ENCODE measurements at places on chromosomes 5 and 9.

GRCh38 chr5:132011622-132012343, at the start of gene ACSL6:
Gene ACSL6, minus strand, starts transcription at chr5:132011658. Its CDS starts 105 bp downstream, at chr5:132011553.
- DNase-seq: no peak

- peak; percentile 51 for DNase-seq
Measured at GRCh38 chr9:76136986-76137385, 246.5 kb downstream of the PCSK5 start.

- no peak for DNase-seq
Measured at GRCh38 chr5:14665101-14665822, 744 bp downstream of the OTULIN start.

DNA sequence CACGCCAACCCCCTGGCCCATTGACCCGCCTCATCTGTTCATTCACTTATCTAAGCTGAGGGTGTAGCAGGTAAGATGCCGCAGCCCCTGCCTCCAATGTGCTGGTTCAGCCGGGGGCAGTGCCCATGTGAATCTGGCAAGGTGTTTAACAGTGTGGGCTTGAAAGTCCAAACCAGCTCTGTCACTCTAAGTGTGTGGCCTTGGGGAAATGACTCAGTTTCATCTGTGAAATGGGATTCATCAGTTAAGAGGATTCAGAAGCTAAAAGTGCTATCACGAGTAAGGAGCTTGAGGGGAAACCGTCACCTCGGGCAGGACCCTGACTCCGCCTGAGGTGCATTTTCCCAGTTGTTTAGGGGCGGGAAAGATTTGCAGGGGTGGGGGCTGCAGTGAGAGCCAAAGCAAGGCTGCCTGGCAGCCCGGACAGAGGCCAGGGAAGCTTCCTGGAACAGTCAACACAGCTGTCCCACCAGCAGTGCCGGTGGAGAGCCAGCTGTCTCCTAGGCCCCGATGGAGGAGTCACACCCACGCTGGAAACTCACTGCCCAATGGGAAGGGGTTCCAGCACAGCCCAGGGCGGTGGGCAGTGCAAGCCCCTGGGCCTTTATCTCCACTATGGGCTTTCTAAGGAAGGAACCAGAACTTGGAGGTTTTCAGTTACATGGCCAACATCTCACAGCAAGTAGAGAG, 9.7 kb upstream of the URM1 start:
- no peak for DNase-seq

GRCh38 chr5:151646334-151646733, 40.4 kb downstream of the SPARC start:
- no peak for DNase-seq

- no peak for DNase-seq
Measured at GRCh38 chr5:53219174-53219573, 109.6 kb upstream of the MOCS2 start.

- no peak for DNase-seq
Measured at GRCh38 chr5:86500947-86501346, 116.8 kb upstream of the COX7C start.

DNA sequence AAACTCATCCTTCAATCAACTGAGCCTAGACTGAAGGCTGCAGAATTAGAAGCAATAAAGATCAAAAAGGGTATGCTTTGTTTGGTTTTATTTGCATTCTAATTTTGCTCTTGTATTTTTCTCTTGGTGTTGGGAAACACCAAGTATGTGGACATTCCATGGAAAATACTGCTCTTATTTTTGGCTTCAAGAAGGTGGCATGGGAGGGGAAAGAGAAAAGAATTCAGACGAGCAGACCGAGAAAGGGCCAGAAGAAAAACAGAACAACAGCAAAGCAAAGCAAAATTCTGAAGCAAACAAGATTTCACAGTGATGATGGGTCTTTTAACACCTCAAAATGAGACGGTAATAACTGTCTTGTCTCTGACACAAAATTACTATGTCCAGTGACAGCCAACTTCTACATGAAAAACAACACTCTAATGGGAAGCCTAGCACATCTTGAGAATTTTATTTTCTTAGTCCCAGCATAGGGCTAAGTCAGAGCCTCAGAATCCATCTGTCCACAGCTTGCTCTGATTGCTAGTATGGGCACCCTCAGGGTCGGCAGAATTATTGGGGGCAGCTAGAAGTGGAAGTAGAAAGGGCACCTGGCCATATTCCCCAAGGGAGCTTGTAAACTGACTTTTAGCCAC, 26.8 kb downstream of the FREM1 start:
- DNase-seq: no peak

GRCh38 chr5:57207681-57208080, 33.8 kb downstream of the GPBP1 start:
- DNase-seq: no peak

DNA sequence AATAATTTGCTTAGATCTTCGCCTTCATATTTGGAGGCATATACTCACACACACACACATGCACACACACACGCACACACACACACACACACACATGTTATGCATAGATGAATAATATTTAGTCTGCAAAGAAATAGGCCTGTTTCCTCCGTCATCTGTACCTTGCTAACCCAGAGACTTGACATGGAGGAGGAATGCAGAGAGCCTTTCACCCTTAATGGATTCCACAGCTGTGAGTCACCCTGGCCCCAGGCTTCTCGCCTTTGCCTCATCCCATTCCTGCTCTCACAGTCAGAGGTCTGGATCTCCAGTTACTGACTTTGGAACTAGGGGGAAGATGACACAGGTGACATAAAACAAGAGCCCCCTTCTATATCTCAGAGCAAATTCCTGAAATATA, 29.7 kb downstream of the ZNF462 start:
- peak; percentile 96 for DNase-seq
